Pulmonary artery endothelial cell (primary cell): ENCODE measurements at places on chromosomes 5 and 9. TPM values are rescaled to one million over a fixed set of nuclear protein-coding genes. Genes with fewer than 3 reads are reported as not detected.
A peak's percentile ranks its signal among the peaks of the same experiment; 100 is the strongest.

DNA sequence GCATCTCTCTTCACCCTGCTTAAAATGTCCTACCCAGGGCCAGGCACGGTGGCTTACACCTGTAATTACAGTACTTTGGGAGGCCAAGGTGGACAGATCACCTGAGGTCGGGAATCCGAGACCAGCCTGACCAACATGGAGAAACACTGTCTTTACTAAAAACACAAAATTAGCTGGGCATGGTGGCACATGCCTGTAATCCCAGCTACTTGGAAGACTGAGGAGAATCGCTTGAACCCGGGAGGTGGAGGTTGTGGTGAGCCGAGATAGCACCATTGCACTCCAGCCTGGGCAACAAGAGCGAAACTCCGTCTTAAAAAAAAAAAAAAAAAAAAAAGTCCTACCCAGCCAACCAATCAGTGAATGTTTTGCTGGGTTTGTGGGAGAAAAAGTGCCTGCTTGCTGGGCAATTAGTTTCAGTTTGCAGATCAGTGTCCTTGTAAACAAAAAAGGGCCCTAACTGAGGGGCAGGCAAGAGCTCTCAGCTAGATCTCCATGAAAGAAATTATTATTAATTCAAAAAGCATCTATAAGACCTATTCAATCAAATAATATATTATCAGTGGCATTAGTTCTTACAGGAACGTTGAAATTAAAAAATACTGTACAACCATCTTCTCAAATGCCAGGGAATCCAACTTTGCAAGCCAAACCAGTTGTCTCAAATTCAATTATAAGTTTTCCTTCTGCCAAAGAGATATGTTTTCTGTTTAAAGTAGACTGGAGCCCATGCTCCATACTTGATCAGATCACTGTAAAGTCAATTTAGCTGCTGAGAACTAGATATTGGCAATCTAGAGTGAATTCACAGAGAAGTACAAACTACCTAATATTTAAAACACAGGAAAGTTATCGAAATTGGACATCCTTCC, 3.9 kb downstream of the MEGF9 start:
- no peak for DNase-seq

- peak; percentile 73 for DNase-seq
These were observed 10.5 kb upstream of the AHRR start for GRCh38 chr5:310941-311434.

DNA sequence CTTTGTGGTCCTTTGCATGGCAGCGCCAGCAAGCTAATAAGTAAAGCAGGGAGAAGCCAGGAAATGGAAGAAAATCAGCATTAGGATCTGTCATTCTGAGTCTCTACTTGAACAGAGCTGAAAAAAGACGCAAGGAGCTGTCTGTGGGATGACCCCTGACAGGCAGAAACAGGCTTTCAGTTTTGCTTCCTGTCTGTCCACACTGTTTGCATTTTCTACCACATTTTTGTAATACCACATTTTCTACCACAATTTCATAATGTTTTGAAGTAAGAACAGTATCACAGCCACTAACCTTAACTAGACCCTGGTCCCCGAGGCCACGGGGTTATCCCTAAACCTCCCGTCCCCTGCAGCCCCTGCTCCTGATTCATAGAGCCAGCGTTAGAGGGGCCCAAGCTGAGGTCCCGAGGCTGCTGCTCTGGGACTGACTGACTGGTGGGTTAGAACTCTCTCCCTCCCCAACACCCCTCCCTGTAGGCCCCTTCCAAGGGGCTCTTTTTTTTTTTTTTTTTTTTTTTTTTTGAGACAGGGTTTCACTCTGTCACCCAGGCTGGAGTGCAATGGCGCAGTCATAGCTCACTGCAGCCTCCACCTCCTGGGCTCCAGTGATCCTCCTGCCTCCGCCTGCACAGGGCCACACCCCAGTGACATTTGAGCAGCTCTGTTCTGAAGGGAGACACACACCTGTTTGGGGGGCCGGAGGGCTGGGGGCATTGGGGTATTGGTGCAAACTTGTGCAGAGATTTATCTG, 4.0 kb upstream of the CLIC3 start:
- no peak for DNase-seq

DNA sequence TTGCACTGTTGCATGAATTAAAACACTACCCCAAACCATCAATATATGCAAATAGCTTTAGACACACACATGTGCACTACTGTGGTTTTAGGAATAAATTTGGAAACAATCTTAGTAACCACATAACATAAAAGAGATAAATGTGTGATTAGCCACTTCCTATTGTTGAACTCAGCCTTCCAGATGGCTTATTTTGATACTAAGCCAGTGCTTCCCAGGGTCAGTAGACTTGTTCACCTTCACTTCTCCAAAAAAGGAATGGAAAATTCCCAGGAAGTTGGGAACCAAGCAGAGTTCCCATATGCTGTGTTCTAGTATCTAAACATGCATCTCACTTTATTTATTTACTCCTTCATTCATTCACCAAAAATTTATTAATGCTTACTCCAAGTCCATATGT, 47.8 kb downstream of the SVEP1 start:
- no peak for DNase-seq

GRCh38 chr5:141734501-141735229, 52.6 kb upstream of the ARAP3 start:
- no peak for DNase-seq

- no peak for DNase-seq
These were observed 1.3 kb downstream of the RNF38 start for GRCh38 chr9:36398745-36399144.

GRCh38 chr5:33075731-33076130, 364.6 kb downstream of the NPR3 start:
- DNase-seq: no peak

- no peak for DNase-seq
These were observed 2.2 kb upstream of the ADGRD2 start for GRCh38 chr9:124448019-124448418.

GRCh38 chr5:133334796-133335639, 277.3 kb downstream of the FSTL4 start:
- no peak for DNase-seq

GRCh38 chr9:34994260-34994899, 4.8 kb downstream of the DNAJB5 start:
- DNase-seq: no peak

Gene OLFM1
- 0.13 and 0.46 TPM in 2 replicates for total RNA-seq

Gene GABRP
- total RNA-seq: 0.04 and 0.33 TPM in 2 replicates

Gene ZDHHC11
- 0.13 and 1.6 TPM in 2 replicates for total RNA-seq

Gene CDH18
- not detected in 2 replicates for total RNA-seq

Gene CD72
- 0.07 TPM in 1 of 2 replicates, not detected in the other for total RNA-seq

Gene IL13
- total RNA-seq: not detected in 2 replicates

Gene TMC1
- 0.46 and 0.99 TPM in 2 replicates for total RNA-seq

Gene TRPM3
- total RNA-seq: 0.99 and 2.9 TPM in 2 replicates

Gene SHOC1
- not detected in 2 replicates for total RNA-seq

Gene C5orf47
- not detected in 2 replicates for total RNA-seq

Gene TNC
- total RNA-seq: 0.07 TPM in 2 replicates

Gene INSL4
- not detected in 2 replicates for total RNA-seq
